ENCODE measurements at places on chromosomes 1 and 21. TPM values are rescaled to one million over a fixed set of nuclear protein-coding genes. Genes with fewer than 3 reads are reported as not detected.

- DNase-seq, result no peak
Observed at GRCh38 chr1:214793708-214794107, 190.7 kb downstream of the CENPF start.

Gene CFAP74
- total RNA-seq, result not detected

DNA sequence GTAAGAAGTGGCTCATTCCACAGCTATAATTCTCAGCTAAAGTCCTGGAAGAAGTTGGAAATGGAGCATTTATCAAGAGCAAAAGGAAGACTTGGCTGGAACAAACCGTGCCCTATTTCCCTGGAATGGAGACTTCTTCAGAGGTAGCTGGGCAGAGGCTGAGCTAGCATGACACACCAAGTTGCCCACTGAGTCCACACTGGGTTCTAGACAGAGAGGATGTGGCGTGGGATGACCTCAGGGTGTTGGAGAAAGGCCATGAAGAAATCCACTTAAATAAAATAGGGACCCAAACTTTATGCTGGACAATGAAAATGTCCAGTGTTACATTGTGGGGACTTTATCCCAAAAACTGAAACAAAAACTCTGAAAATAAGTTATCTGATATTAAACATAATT is 116.2 kb downstream of the KCNJ6 start:
- no peak for DNase-seq

- peak; percentile 11 for DNase-seq
Observed at GRCh38 chr1:55081905-55082296, 42.6 kb downstream of the PCSK9 start.

Gene ADGRL4
- total RNA-seq, result 139 TPM

Gene CLEC20A
- not detected for total RNA-seq

Gene MROH9
- 0.27 TPM for total RNA-seq

Gene NUF2
- total RNA-seq, result 1.2 TPM

Gene CRYBG2
- total RNA-seq, result not detected

DNA sequence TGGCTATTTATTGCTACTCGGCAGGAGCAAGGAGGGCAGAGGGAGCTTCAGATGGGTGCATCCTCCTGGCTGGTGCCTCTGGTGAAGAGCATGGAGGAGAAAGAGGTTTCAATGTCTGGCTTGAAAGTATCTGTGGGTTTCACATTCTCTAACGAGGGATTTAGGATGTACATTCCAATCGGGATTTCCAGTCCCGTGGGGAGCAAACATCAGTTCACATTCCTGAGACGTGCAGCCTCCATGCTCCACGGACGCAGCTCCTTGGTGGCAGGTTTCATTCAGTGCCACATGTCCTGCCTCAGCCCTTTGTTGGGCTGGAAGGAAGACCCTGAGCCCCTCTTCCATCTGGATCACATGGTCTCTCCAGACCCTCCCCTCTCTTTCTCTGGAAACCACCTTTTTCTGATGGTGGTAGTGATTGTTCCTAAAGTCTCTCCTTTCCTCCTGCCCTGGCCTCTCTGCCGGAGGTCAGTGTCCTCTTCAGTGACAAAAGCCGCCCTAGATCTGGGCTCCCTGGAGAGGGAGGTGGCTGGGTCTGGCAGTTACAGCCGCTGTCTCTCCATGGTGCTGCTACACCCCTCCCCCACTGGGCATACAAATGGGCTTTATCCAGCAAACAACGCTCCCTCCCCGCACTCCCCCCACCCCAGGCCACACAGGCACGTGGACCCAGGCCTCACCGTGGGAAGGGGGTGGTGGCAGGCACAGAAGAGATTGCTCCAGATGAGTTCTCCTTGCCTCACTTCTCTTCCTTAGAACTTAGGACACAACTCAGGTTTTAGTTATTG is 826 bp upstream of the CA14 start:
- DNase-seq, result peak; percentile 20

Gene AMY2B
- total RNA-seq, result 17.1 TPM

- DNase-seq, result peak; percentile 48
Observed at GRCh38 chr1:31984419-31985347, 29.0 kb upstream of the KHDRBS1 start.

Gene RAB25
- total RNA-seq, result not detected

DNA sequence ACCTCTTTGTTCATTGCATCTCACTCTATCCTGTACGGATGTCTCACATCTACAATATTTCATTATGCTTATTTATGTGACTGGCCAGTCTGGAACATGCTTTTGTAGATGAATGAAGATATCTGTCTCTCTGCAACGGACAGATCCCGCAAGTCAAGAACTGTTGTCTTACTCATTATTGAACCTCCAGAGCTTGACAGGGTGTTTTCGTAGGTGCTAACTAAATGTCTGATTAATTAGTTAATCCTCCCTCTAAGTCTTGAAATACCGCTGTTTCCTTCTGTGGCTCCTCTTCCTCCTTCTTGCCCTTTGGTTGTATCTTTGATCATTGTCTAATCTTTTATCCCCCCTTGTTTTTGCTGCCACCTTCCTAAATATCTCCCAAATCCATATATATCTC is 3.2 kb upstream of the C1orf162 start:
- no peak for DNase-seq

DNA sequence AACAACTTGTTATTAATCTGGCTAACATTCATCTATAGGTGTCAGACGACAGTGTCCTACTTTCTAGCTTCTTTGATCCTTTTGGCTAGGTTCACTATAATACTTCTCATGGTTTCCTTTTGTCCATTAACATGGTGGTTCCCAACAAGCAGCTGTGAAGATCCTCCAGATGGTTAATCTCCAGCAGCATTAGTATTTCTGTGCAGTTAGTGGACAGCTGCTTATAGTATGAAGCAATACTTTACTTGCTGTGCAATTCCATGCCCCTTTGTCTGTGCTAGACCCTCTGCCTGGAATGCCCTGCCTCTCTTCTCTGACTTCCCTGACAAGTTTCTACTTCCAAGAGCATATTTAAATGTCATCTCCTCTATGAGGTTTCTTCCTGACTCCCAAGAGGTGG is 41.7 kb upstream of the ARHGAP29 start:
- no peak for DNase-seq

Gene GGPS1
- 41.8 TPM for total RNA-seq

GRCh38 chr1:98330224-98330623 is 331.3 kb upstream of the SNX7 start:
- DNase-seq, result no peak

Gene COL11A1
- total RNA-seq, result 0.45 TPM

- peak; percentile 8 for DNase-seq
Observed at GRCh38 chr1:92485381-92486250, 1.1 kb downstream of the GFI1 start.

Gene GPR153
- total RNA-seq, result 10.9 TPM

DNA sequence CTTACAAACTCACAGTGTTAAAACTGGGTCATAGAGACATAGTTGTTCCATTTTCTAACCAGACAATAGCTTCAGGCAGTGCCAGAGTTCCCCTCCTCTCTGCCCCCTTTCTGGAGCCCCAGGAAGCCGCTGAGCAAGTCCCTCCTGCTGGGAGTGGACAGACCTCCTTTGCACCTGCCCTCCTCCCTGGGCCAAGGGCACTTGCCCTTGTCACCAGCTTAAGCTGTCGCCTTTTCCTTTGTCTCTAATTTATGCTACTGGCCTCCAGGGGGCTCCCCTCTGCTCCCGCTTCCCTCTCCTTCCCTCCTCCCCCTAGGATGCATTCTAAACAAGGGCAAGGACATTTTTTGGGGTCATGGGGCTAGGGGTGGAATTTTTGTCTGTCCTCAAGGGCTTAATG is 182.4 kb downstream of the MIS18A start:
- peak; percentile 4 for DNase-seq

Gene CFHR5
- not detected for total RNA-seq

GRCh38 chr1:18947570-18947969 is 8.9 kb downstream of the IFFO2 start:
- DNase-seq, result no peak

GRCh38 chr1:108141621-108142020 is 58.5 kb downstream of the SLC25A24 start:
- peak; percentile 28 for DNase-seq

DNA sequence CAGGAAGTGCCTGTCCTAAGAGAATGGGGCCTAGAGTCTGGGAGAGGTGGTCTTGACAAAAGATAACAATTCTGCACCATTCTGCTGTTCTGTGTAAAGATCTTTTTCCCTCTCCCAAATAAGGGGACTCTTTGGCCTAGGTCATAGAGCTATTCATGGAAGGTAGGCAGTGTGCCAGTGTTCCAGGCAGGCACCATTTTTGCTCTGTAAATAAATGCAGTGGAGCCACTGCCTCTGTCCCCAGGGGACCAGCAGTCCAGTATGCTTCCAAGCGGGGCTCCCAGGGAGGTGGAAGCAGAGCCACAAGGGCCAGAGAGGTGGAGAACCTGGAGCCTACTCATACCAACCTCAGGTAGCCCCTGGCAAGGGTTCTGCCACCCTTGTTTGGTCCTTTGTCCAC is 25.9 kb downstream of the KCNA2 start:
- no peak for DNase-seq

- no peak for DNase-seq
Observed at GRCh38 chr1:34753163-34753562, 1.7 kb upstream of the GJB5 start.

Gene HES5
- total RNA-seq, result not detected

GRCh38 chr1:164702216-164702615 is 143.2 kb downstream of the PBX1 start:
- DNase-seq, result no peak

DNA sequence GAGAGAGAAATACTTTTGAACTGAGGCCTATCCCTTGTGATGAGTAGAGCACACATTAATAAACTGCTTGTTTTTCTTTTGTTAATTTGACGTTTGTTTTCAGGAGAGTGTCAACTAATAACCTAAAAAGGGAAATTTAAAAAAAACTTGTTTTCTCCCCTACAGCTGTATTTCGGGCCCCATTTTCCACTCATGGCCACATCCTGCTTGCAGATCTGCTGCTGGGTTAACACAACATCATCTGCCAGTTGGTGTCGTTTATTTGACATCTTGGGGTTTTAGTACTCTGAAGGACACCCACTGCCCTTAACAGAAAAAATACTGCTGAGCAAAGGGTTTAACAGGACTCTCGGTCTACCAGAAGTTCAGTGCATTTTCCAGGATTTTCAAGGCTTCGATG is 848 bp upstream of the PYHIN1 start:
- DNase-seq, result no peak

Gene FHL3
- total RNA-seq, result 6.1 TPM

DNA sequence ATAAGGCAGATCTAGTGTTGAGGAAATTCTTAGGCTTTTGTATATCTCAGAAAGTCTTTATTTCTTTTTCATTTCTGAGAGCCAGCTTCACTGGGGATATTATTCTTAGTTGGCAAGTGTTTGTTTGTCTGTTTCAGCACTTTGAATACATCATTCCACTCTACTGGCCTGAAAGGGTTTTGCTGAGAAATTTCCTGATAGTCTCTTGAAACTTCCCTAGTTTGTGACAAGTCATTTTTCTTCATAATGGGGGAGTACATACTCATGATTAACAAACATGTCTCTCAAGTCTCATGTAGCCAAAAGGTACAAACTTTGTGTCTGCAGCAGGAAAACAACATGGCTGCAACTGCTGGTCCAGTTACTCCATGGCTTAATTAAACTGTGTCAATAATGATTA is 6.3 kb upstream of the KRTAP26-1 start:
- no peak for DNase-seq

Gene FCMR
- not detected for total RNA-seq

- DNase-seq, result no peak
Observed at GRCh38 chr1:19596065-19596713, 47.9 kb upstream of the NBL1 start.

GRCh38 chr1:60386249-60386648 is 312.7 kb upstream of the C1orf87 start:
- DNase-seq, result peak; percentile 27

GRCh38 chr1:52332411-52332810 is 33.6 kb downstream of the CC2D1B start:
- DNase-seq, result no peak

- peak; percentile 43 for DNase-seq
Observed at GRCh38 chr21:14306126-14306907, 76.6 kb downstream of the HSPA13 start.

DNA sequence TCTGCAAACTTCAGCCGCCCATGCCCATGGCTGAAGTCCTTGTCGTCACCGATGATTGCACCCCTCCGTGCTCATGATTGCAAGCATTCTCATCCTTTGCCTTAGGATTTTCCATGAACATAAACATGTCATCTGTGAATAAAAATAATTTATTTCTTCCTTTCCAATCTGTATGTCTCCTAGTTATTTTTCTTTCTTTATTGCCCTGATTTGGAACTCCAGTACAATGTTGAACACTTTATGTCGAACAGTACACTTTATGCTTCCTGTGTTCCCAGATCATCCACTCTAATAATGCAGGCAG is 170.9 kb upstream of the SYT6 start:
- DNase-seq, result no peak

Data from fibroblast of the aortic adventitia (primary cell).